ENCODE measurements at places on chromosomes 11 and 22.

- DNase-seq: no peak
Observed at GRCh38 chr11:111361052-111361801, 17.8 kb downstream of the POU2AF1 start.

- DNase-seq: no peak
Observed at GRCh38 chr11:8257003-8257664, 6.5 kb downstream of the LMO1 start.

GRCh38 chr11:115077740-115078139, 399.4 kb downstream of the NXPE2 start:
- DNase-seq: no peak

DNA sequence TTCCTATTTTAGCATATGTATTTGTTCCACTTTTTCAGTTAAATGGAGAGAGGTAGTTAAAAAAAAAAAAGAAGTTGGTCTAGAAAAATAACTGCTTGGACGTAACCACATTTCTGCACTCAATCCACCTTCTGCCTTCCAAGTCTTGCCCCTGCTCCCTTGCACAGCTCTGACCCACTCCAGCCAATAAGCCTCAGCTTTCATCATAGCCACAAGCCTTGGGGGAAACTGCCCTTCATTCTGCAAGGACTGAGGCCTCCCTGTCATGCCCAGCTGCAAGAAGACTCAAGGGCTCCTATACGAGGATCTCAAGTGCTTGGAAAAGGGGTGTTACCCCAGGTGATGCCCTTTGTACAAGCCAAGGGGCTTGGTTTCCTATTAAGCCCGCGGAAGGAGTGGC, 36.0 kb upstream of the OAF start:
- no peak for DNase-seq

DNA sequence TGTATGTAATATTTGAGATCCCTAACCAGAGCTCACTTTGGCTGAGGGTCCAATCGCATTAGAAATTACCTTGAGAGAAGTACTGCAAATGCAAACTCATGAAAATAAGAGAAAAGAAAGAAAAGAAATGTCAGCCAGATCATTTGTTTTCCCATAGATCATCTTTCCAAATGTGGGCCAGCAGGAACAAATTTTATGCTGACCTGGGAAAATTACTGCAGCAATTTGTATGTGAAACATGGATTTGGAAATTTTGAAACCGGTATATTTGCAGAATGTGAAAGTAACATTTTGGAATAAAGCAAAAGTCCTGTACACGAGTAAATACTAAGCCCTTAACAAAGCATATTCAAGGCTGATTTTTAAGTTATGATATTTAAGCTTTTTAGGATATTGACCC, 1058.9 kb upstream of the CCDC90B start:
- no peak for DNase-seq

DNA sequence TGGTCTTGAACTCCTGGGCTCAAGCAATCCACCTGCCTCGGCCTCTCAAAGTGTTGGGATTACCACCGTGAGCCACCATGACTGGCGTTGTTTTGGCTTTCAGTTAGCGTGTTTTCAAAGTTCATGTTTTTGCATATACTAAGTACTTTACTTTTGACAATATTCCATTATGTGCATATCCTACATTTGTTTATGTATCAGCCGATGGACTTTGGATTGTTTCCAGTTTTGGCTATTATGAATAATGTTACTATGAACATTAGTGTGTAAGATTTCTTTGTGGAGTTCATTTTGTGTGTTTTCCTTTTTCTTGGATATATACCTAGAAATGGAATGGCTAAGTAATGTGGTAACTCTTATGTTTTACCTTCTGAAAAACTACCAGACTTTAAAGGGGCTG, 9.9 kb downstream of the CSTF3 start:
- DNase-seq: no peak

- no peak for DNase-seq
Observed at GRCh38 chr11:132137981-132138313, 767.5 kb downstream of the NTM start.

GRCh38 chr11:19199771-19200170, 2.0 kb downstream of the CSRP3 start:
- no peak for DNase-seq

- DNase-seq: no peak
Observed at GRCh38 chr11:2140411-2141400, 1.5 kb upstream of the IGF2 start.

GRCh38 chr11:119389611-119390254, 8.2 kb upstream of the USP2 start:
- no peak for DNase-seq

DNA sequence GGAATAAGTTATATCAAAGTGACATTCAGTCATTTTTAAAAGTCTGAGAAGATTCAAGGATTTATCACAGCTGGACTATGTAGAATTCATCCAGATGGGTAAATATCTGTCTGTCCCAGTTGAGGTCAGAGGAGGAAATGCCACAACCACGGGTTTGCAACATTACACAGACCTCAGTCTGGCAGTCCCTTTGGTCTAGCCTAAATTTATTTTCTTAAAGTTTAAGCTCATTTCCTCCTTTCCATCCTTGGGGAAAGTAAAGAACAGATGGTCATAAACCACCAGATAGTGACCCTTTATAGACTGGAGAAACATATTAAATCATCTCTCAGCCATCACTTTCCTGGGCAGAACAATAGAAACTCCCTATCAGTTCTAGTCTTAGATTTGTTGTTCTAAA, 238.4 kb upstream of the DDI1 start:
- DNase-seq: no peak

DNA sequence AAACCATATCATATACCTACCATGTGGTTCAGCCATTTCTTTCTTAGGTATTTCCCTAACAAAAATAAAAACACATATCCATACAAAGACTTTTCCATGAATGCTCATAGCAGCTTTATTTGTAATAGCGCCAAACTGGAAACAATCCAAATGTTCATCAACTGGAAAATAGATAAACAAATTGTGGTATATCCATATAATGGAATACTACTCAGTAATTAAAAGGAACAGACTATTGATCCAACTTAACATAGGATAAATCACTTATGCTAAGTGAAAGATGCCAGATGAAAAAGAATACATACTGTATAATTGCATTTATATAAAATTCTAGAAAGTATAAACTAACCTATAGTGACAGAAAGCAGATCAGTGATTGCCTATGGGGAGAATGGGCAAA, 323.3 kb downstream of the BUD13 start:
- DNase-seq: no peak

GRCh38 chr11:10265936-10266335, 28.1 kb downstream of the SBF2 start:
- DNase-seq: no peak

DNA sequence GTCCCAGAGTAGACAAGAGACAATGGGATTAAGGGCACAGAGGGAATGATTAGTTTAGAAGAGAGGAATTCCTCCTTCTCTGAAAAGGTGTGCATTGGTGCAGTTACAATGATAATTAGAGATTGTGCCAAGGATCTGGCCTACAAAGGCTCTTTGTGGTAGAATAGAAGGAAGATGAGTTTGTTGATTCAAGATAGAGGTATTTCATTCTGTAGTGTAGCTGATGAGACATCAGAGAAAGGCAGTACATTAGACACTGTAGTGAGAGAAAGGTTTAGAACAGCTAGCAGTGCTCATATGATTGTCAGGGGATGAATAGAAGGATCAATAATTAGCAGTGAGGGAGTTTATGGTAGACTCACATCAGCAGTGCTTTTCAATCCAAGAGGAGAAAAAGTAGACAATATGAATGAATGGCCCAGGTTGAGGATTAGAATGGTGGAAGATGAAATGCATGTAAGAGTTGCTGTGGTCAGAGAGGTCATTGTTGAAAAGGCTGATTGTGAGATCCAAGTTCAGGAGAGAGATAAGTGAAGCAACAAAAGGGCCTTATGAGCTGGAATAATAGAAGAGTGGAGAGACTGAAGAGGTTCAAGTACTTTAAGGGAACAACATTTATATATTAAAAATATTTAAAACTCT, 28.9 kb downstream of the SIK2 start:
- DNase-seq: no peak

DNA sequence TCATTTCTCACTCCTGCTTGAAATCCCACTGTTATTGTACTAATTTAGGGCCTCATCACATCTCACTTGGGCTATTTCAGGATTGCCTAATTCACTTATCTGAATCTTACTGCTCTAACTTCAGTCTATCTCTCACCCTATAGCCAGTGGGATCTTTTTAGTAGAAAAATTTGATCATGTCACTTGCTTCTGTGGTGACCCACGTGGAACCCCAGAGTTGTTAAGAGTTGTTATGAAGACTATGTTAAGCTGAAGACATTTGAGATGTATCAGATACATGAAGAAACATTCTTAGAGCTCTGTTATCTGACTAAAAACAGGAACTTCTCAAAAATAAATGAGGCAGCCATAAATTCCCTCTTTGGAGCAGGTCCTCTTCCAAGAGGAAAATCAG, 1375.6 kb upstream of the TENM4 start:
- DNase-seq: no peak
